ENCODE measurements at places on chromosomes 1 and 21. TPM values are rescaled to one million over a fixed set of nuclear protein-coding genes. Genes with fewer than 3 reads are reported as not detected.

Gene CYP4B1
- 29.4 TPM for total RNA-seq

Gene CACNA1S
- not detected for total RNA-seq

Gene WDR77
- total RNA-seq, result 27.4 TPM

Gene CLDN19
- total RNA-seq, result not detected

Gene ACTL8
- not detected for total RNA-seq

Gene S100A7
- total RNA-seq, result not detected

DNA sequence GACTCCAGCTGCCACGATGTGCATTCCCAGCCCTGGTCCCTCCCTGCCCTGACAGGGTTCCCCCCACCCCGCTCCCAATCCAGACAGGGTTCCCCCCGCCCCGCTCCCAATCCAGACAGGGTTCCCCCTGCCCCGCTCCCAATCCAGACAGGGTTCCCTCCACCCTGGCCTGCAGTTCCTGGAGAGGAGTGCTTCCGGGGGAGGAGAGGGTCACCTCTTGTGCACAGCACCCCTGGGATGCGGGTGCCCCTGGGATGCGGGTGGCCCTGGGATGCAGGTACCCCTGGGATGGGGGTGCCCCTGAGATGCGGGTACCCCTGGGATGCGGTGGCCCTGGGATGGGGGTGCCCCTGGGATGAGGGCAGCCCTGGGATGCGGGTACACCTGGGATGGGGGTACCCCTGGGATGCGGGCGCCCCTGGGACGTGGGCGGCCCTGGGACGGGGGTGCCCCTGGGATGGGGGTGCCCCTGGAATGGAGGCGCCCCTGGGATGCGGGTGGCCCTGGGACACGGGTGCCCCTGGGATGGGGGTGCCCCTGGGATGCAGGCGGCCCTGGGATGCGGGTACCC lies 36.7 kb upstream of the SLC19A1 start:
- H3K27ac ChIP-seq, result no peak overlapping the region
- no peak for DNase-seq
- H3K27me3 ChIP-seq, result no peaks in the 10 kb centered on the region
- no peaks in the 10 kb centered on the region for H3K36me3 ChIP-seq
- H3K4me3 ChIP-seq, result no peak overlapping the region
- H3K4me1 ChIP-seq, result no peaks in the 10 kb centered on the region

DNA sequence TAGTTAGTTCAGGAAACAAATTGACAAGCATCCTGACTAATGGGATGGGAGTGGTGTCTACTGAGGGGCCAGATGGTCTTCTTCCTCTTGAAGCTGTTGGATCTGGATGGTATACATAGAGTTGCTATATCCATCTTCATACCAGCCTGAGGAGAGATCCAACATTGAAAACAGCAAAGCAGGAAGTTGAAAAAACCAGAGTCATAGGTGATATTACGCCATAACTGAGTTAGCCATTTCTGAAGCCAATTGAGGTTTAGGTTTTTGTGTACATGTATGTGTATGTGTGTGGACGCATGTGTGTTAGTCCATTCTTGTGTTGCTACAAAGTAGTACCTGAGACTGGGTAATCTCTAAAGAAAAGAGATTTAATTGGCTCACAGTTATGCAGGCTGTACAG lies 2.3 kb upstream of the TSPAN2 start:
- H3K27ac ChIP-seq, result no peak overlapping the region
- H3K4me1 ChIP-seq, result peaks cover 6% of the 10 kb centered on the region
- H3K4me3 ChIP-seq, result no peak overlapping the region
- H3K36me3 ChIP-seq, result no peaks in the 10 kb centered on the region
- no peak for DNase-seq
- no peaks in the 10 kb centered on the region for H3K27me3 ChIP-seq

- peak; percentile 79 for DNase-seq
- H3K27me3 ChIP-seq, result no peaks in the 10 kb centered on the region
- H3K36me3 ChIP-seq, result no peaks in the 10 kb centered on the region
- peaks cover 8% of the 10 kb centered on the region for H3K4me1 ChIP-seq
- H3K4me3 ChIP-seq, result no peak overlapping the region
- H3K27ac ChIP-seq, result no peak overlapping the region
Measured at GRCh38 chr1:196393742-196394141, 214.5 kb downstream of the KCNT2 start.

DNA sequence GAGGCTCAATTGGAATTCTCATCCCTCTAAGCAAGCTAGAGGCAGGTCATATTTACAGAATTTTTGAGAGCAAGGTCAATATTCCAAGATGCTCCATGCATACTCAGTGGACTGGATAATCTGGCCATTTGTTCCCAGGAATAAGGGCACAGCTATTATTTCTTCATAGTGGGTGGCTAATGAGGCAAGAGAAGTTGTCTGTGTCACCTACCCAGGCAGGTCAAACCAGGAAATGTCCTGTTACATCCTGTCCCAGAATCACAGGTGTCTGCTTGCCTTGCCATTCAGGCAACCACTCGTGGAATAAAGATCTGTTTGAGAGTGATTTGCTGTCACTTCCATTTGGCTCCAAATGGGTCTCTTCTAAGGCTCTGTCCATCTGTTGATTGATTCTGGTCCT lies 85.2 kb upstream of the ZP4 start:
- H3K27ac ChIP-seq, result no peak overlapping the region
- no peak for DNase-seq
- H3K27me3 ChIP-seq, result no peaks in the 10 kb centered on the region
- no peaks in the 10 kb centered on the region for H3K4me1 ChIP-seq

- no peak overlapping the region for H3K4me3 ChIP-seq
- no peaks in the 10 kb centered on the region for H3K27me3 ChIP-seq
- no peaks in the 10 kb centered on the region for H3K4me1 ChIP-seq
- no peaks in the 10 kb centered on the region for H3K36me3 ChIP-seq
- no peak overlapping the region for H3K27ac ChIP-seq
Measured at GRCh38 chr1:116578581-116578980, 7.8 kb upstream of the CD58 start.

- peak overlapping the region; percentile 95 for H3K27ac ChIP-seq
- H3K36me3 ChIP-seq, result peaks cover 9% of the 10 kb centered on the region
- H3K27me3 ChIP-seq, result no peaks in the 10 kb centered on the region
- peaks cover 32% of the 10 kb centered on the region for H3K4me1 ChIP-seq
- peak overlapping the region; percentile 82 for H3K4me3 ChIP-seq
Measured at GRCh38 chr1:183633676-183634343, 1.8 kb downstream of the ARPC5 start.

- peak; percentile 72 for DNase-seq
- no peak overlapping the region for H3K4me3 ChIP-seq
- peaks cover 11% of the 10 kb centered on the region for H3K4me1 ChIP-seq
- H3K36me3 ChIP-seq, result no peaks in the 10 kb centered on the region
Measured at GRCh38 chr1:52268372-52268771, 97.6 kb downstream of the CC2D1B start.

DNA sequence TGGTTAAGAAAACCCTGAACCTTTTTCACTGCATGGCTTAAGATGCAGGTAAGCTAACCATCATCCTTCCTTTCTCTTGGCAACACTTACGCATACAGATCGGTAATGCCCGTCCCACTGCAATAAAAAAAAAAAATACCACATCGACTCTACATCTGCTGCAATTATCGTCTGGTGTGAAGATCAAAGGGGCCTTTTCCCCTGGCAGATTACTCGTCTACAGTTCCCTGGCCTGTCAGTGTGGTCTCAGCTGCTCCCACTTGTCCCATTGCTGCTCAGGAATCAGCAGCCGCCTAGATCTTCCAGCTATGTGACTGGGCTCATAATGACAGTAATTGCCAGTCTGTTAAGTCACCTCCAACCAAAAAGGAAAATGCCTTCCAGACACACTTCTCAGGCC lies 133.1 kb downstream of the SETD4 start:
- no peaks in the 10 kb centered on the region for H3K27me3 ChIP-seq
- H3K27ac ChIP-seq, result no peak overlapping the region
- DNase-seq, result no peak
- peaks cover 13% of the 10 kb centered on the region for H3K4me1 ChIP-seq
- no peaks in the 10 kb centered on the region for H3K36me3 ChIP-seq

GRCh38 chr21:44596068-44596725 lies 3.9 kb upstream of the KRTAP10-6 start:
- H3K27ac ChIP-seq, result no peak overlapping the region
- H3K36me3 ChIP-seq, result no peaks in the 10 kb centered on the region
- H3K4me3 ChIP-seq, result no peak overlapping the region
- no peaks in the 10 kb centered on the region for H3K4me1 ChIP-seq
- no peak for DNase-seq
- H3K27me3 ChIP-seq, result no peaks in the 10 kb centered on the region

GRCh38 chr1:193609592-193609991 lies 423.2 kb upstream of the B3GALT2 start:
- no peak for DNase-seq
- H3K36me3 ChIP-seq, result no peaks in the 10 kb centered on the region
- no peaks in the 10 kb centered on the region for H3K4me1 ChIP-seq
- no peak overlapping the region for H3K4me3 ChIP-seq
- no peak overlapping the region for H3K27ac ChIP-seq

- no peaks in the 10 kb centered on the region for H3K4me1 ChIP-seq
- no peaks in the 10 kb centered on the region for H3K27me3 ChIP-seq
- no peak overlapping the region for H3K27ac ChIP-seq
- H3K36me3 ChIP-seq, result no peaks in the 10 kb centered on the region
- H3K4me3 ChIP-seq, result no peak overlapping the region
Measured at GRCh38 chr1:90317628-90318027, 322.7 kb downstream of the ZNF326 start.

GRCh38 chr1:199551967-199552565 lies 475.4 kb upstream of the NR5A2 start:
- no peaks in the 10 kb centered on the region for H3K4me1 ChIP-seq
- no peak overlapping the region for H3K4me3 ChIP-seq
- DNase-seq, result no peak
- no peak overlapping the region for H3K27ac ChIP-seq
- no peaks in the 10 kb centered on the region for H3K36me3 ChIP-seq

Data from thyroid gland (tissue), 4 donors.